Cerebellar nuclear complex (tissue), 1 donor: ENCODE measurements at places on chromosomes 6 and 20.
A peak's percentile ranks its signal among the peaks of the same experiment; 100 is the strongest.

- DNase-seq: no peak
Observed at GRCh38 chr6:100880149-100880852, 828 bp downstream of the ASCC3 start.

GRCh38 chr20:59456342-59457279, 147.7 kb upstream of the PHACTR3 start:
- no peak for DNase-seq

- DNase-seq: no peak
Observed at GRCh38 chr20:7708782-7709181, 231.5 kb downstream of the HAO1 start.

- DNase-seq: no peak
Observed at GRCh38 chr6:51459958-51460357, 627.5 kb downstream of the PKHD1 start.

DNA sequence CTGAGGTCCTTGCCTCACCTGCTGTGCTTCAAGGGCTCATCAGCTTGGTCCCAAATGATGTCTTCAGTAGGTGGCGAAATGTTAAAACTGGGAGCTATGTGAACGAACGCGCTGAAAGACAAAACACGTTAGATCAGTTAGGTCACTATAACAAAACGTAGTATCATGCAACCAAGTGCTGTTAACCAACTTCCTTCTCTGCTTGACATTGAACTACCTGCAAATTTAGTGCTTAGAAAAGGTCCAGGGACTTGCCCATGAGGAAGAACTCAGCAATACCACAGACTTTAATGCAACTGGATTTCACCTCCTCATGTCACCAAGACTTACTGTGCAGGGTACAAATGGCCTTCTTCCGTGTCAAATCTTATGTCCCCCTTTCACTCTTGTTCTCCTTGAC, 24.8 kb downstream of the BACH2 start:
- no peak for DNase-seq

DNA sequence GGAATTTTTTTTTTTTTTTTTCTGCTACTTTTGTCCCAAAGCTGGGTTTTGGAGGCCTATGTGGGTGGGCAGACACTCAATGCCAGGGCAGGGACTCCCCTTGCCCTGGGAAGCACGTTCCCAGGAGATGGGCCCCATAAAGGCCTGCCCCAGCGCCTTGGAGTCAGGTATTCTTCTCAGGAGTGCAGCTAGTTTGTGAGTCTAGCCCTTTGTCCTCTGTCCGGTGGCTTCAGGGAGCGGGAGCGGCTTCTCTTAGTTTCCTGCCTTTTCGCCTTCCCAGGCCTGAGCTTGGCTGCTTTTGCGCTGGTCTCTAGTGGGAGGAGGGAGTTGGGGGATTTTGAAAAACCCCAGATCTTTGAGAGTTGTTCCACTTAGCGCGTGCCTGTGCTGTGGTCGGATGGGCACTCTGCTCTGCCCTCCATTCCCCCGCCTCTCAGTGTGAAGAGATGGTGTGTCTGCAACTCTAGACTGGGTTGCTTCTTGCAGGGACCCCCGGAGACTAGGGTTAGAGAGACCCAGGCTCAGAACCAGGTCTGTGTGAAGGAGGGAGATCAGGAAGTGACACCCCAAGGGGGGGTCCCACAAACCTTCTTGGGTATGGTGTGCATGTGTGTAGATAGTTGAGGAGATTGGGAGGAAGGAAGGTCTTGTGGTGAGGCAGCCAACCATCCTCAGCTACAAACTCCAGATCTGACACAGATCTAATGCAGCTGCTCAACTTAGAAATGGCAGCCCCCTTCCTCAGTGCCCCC, 1.3 kb downstream of the PLCG1 start:
- no peak for DNase-seq

DNA sequence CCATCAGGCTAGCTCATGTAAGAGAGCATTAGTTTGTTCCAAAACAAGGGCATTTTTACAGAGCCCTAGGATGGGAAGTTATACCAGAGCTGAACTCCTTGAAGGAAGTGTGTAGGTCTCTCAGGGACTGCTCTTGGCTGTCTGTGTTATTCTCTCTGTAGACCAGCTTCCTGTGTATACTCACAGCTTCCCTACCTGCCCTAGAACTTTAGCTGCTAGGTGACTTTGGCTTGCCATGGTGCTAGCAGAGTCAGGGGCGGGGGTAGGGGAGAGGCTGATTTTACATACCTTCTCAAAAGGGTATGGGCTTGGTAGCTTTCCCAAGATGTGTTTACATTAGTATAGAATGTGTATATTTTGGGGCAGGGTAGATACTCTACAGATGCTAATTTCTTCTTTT, 17.4 kb downstream of the MAPRE1 start:
- DNase-seq: no peak

DNA sequence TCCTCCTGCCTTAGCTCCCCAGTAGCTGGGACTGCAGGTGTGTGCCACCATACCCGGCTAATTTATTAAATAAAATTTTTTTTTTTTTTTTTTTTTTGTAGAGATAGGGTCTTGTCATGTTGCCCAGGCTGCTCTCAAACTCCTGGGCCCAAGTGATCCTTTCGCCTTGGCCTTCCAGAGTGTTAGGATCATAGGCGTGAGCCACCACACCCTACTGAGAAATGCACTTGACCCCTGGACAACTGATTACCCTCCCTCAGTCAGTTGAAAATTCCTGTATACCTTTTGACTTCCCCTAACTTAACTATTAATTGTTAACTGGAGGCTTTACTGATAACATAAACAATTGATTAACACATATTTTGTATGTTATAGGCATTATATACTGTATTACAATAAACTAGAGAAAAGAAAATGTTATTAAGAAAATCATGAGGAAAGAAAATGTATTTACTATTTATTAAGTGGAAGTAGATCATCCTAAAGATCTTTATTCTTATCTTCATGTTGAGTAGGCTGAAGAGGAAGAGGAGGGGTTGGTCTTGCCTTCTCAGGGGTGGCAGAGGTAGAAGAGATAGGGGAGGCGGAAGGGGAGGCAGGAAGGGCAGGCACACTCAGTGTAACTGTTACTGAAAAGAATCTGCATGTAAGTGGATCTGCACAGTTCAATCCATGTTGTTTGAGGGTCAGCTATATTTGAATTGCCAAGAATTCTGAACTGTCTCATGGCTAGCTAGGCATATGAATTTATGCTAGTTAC, 104.3 kb downstream of the FARS2 start:
- DNase-seq: no peak

- no peak for DNase-seq
Observed at GRCh38 chr20:40695214-40695613, 6.2 kb upstream of the MAFB start.

DNA sequence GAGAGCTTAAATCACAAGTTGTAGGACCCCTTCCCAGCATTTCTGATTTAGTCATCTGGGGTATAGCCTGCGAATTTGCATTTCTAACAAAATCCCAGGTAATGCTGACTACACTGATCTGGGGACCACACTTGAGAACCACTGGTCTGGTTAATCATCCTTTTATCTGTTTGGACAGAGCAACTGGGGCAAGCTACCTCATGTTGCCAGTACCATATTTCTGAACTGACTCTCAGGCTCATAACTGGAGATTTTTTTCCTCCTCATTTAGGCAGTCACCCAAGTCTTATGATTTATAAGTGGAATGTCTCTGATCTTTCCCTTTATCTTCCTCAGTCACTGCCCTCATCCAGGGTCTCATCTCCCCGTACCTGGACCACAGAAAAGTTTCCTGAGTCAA, 12.0 kb upstream of the GTF3C6 start:
- DNase-seq: no peak

DNA sequence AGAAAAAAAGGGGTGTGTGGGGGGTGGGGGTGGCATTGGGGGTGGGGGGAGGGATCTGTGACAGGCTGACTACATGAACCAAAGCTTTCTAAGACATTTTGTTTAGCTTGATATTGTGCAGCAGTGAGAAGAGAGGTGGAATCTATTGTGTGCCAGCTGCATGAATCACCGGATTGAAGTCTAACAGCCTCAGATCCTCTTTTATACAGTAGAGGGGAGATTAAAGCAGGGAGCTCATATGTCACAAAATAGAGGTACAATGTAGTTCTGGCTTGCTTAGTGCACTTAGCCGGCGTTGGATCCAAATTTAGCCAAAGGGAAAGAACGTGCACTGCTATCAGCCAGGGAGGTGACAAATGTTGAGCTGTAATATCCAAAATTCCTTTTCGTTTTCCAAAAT, 404.2 kb upstream of the CITED2 start:
- peak; percentile 5 for DNase-seq

DNA sequence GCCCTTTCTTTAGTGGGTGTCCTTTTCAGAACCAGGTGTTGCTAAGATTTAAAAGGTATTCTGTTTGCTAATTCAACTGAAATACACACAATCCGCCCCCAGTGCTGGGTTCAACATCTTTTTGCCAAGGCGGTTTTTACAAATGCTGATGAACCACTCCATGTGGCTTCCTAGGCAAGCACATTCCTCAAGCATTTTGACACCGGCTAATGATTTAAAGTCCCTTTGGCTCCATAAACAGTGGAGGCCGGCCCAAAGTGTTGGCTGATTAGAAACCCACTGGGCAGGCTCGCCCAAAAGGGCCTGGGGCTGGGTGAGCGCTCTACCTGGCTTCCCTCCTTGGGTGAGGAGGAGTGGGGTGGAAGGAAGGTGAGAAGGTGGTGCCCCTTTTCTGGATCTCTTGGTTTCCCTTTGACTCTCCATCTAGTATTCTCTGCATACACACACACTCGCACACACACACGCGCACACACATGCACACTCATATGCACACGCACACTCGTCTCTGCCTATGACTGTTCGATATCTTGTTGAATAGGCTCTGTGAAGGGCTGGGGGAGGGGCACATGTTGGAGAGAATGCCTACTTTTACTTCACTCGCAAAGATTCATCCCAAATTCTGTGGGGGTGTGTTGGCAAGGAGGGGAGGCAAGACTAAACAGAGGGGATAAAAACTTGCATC, 66.7 kb upstream of the ARMC2 start:
- no peak for DNase-seq

- no peak for DNase-seq
Observed at GRCh38 chr6:30686009-30686907, at the start of gene PPP1R18. Gene PPP1R18 (minus strand): TSS chr6:30686645. CDS start chr6:30686018, 627 bp downstream.

- no peak for DNase-seq
Observed at GRCh38 chr20:54076259-54076658, 5.9 kb upstream of the BCAS1 start.

DNA sequence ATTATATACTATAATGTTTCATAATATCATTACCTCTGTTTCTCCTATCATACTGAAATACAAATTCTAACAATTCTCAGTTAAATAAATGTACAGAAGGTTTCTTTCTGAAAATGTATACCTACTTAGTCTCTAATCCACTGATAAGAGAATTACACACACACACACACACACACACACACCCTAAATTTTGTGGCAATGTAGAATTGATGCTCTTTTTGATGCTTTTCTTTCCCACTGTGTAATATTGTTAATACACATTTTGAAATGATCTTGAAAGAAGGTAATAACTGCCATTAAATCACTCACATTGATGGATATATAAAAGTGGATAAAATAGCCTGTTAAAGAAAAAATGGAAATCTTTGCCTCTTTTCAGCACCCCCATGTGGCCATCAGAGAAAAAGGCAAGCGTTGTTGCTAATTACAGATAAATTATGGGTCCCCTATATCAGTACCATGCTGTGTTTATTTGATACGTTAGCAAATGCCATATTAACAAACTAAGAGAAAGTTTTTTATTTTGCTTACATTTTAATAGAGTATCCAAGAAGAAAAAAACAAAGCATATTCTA, 76.6 kb upstream of the VGLL2 start:
- no peak for DNase-seq

GRCh38 chr20:47049771-47050170, 155.1 kb downstream of the EYA2 start:
- no peak for DNase-seq

GRCh38 chr6:1363729-1364572, 25.4 kb upstream of the FOXF2 start:
- DNase-seq: no peak

GRCh38 chr6:4496284-4496683, 279.9 kb upstream of the CDYL start:
- DNase-seq: no peak

DNA sequence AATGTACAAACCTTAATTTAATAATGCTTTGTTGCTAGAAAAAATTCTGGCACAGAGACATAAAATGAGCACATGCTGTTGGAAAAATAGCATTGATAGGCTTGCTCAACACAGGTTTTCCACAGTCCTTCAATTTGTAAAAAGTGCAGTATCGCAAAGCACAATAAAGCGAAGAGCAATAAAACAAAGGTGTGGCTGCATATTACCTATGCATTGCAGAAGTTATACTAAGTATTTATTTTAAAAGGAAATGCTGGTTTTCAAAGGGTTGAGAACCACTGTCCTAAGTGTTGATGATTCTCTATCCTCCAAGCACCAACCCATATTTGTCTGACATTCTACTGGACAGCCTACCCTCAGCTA, 54.1 kb upstream of the CAP2 start:
- no peak for DNase-seq

- DNase-seq: no peak
Observed at GRCh38 chr20:41393705-41394066, 27.1 kb upstream of the EMILIN3 start.

GRCh38 chr6:5786321-5786968, 220.3 kb downstream of the NRN1 start:
- no peak for DNase-seq

DNA sequence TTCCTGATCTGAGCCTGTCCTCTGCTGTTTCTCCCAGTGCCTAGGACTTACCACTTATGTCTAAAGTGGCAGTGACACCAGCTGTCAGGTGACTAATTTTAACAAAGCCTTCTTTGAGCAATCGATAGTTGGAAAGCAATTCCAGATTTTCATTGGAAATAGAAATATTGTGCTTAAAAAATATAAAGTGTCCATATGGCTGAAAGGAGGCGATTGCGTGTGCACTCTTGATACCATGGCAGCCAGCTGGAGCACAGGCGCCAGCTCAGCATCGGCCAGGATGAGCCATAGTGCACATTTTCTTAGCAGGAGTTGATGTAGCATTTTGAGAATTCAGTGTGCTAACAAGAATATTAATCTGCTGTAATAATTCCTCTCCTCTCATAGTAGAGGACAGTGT, 70.0 kb downstream of the LRRC1 start:
- no peak for DNase-seq

DNA sequence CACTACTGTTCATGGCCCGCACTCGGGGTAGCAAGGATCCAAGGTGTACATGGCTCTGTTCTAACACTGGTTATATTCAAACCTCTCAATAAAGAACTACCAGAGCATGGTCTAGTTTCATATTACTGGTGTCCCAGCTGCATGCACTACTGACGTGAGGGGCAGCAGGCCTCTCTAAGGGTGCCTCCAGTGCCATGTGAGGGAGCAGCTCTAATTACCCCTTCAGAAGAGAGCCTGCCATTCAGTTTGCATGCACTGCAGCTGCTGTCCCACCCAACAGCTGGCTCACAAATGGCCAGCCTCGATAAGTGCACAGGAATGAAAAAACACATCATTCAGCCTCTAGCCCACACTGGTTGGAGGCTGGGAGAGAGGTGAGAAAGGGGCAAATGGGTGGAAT, 85.2 kb downstream of the SMLR1 start:
- no peak for DNase-seq

- no peak for DNase-seq
Observed at GRCh38 chr6:98932381-98932780, 15.4 kb downstream of the FBXL4 start.

GRCh38 chr20:891058-891705, 25.0 kb downstream of the ANGPT4 start:
- DNase-seq: no peak
